ENCODE measurements at places on chromosomes 1 and 21. TPM values are rescaled to one million over a fixed set of nuclear protein-coding genes. Genes with fewer than 3 reads are reported as not detected.

DNA sequence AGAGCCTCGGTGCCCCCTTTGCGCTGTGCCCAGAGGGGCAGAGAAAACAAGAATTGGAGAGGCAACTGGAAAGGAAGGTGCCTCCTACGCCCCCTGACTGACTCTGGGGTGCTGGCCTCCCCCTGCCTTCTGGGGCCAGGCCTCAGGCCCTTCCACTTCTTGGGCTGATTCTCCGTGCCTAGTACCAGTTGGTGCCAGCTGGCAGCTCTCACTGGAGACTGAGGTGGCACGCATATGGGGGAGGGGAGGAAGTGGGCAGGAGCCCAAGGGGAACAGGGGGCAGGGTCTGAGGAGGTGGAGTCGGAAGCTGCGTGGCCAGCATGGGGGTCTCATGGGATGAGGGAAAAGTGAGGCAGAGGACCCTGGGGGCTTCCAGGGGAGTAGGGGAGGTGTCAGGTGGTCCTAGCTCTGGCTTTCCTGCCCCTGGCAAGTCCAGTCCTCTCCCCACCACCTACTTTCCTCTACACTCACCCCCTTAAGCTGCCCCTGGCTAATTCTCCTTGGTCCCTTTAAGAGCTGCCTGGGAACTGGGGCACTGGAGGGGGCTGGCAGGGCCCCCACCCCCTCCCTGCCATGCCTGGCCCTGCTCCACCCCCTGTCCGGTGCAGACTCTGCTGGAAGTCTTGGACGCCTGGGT lies 6.5 kb upstream of the SEMA4A start:
- H3K4me1 ChIP-seq, result peaks cover 28% of the 10 kb centered on the region
- H3K27me3 ChIP-seq, result no peaks in the 10 kb centered on the region
- H3K4me3 ChIP-seq, result peak overlapping the region; percentile 18
- no peak for DNase-seq

DNA sequence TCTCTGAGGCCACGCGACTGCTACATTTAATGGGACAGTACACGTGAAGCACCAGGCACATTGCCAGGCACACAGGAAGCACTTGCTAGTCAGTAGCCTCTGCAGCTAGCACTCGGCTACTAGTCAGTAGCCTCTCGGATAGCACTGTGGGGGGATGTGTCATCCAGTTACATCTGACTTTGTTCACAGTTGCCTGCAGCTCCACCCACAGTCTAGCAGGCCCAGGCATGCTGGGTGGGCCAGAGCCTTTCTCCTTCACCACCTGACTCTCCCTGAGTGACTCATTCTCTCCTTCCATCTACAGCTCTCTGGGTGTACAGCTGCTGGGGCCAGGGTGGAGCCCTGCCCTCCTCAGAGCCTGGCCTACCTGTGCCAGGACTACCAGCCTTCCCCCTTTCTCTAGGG lies 51.5 kb downstream of the PTPRF start:
- H3K36me3 ChIP-seq, result peaks cover 7% of the 10 kb centered on the region
- H3K27ac ChIP-seq, result peak overlapping the region; percentile 56

DNA sequence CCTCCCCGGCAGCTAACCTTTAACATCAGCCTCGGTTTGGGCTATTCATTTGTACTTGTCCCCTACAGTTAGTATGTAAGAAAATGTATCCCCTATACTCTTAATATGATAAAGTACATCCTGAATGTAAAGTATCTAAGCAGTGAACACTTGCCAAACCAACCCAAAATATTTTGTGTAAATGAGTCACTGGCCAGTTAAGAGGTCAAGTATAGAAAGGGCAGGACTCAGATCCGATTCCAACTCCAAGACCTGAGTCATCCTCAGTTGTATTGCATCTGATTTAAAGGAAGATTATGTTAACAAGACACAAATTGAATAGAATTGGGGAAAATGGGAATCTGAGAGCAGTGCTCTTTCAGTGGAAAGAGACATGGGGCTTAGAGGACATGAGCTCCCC lies 84.4 kb downstream of the CD58 start:
- H3K36me3 ChIP-seq, result no peaks in the 10 kb centered on the region
- no peak for DNase-seq
- no peaks in the 10 kb centered on the region for H3K27me3 ChIP-seq
- peaks cover 7% of the 10 kb centered on the region for H3K4me1 ChIP-seq
- H3K27ac ChIP-seq, result no peak overlapping the region

GRCh38 chr1:45097944-45098343 lies 85.9 kb downstream of the UROD start:
- H3K27ac ChIP-seq, result no peak overlapping the region
- no peaks in the 10 kb centered on the region for H3K36me3 ChIP-seq
- DNase-seq, result no peak
- no peak overlapping the region for H3K4me3 ChIP-seq

DNA sequence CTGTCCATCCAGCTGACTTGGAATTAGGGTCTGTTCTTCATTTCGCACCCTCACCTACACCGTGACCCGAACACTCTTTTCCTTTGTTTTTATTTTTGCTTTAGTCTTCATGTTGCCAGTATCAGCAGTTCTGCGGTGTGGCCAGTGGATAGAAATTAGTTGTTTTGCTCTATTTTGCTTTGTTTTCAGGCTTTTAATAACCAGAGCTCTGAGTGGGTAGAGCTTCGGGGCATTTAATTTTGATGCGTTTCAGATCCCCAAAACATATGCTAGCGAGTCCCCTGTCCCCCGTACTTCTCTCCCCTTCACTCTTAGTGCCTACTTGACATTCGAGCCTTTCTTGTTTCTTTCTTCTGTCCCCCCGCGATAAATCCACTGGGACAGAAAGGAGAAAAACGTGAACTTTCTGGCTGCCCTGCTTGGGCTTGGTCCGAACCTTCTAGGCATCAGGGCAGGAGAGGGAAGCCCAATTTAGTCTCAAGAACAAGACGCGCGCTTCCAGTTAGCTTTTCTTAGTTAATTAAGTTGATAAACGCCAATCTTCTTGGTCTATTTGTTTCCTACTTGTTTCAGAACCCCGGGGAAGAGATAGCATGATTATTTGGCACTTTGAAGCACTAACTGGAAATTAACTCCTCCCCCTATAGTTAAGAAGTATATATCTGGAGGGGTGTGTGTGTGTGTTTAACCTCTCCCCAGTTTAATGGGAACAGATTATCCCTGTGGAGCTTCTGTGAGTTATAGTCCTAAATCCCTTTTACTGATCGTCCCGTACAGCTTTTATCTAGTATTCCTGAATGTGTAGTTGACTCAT lies 839 bp downstream of the SWT1 start:
- peak overlapping the region; percentile 96 for H3K4me3 ChIP-seq
- no peak for DNase-seq
- peak overlapping the region; percentile 99 for H3K27ac ChIP-seq
- no peaks in the 10 kb centered on the region for H3K27me3 ChIP-seq
- peaks cover 34% of the 10 kb centered on the region for H3K4me1 ChIP-seq

DNA sequence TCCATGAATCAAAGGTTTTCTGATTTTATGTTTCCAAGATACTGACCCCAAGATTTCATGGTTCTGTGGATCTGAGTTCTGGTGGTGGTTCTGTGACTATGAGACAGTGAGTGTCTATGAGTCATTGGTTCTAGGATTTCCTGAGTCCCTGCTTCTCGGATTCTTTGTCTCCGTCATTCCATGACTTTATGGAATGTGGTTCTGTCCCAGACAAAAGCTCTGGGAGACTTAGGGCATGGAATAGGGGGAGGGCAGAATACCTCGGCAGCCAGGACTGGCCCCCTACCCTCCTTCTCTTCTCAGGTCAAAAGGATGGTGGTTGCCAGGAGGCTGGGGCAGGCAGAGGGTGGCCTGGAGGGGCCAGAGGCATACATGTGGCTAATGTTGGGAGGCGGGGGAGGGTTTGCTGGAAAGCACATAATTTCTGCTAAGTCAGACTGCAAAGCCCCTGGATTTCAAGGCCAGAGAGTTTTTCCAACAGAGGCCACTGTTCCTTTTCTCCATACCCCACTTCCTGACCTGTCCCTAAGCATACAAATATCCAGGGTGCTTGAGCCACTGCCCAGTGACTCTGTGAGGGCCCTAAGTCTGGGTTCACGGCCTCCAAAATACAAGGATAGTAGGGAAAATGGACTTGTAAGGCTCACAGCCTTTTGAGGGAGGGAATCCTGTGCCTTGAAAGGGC lies 17.2 kb downstream of the CDCP2 start:
- no peaks in the 10 kb centered on the region for H3K27me3 ChIP-seq
- H3K27ac ChIP-seq, result no peak overlapping the region
- no peak overlapping the region for H3K4me3 ChIP-seq
- peaks cover 8% of the 10 kb centered on the region for H3K4me1 ChIP-seq
- no peaks in the 10 kb centered on the region for H3K36me3 ChIP-seq

DNA sequence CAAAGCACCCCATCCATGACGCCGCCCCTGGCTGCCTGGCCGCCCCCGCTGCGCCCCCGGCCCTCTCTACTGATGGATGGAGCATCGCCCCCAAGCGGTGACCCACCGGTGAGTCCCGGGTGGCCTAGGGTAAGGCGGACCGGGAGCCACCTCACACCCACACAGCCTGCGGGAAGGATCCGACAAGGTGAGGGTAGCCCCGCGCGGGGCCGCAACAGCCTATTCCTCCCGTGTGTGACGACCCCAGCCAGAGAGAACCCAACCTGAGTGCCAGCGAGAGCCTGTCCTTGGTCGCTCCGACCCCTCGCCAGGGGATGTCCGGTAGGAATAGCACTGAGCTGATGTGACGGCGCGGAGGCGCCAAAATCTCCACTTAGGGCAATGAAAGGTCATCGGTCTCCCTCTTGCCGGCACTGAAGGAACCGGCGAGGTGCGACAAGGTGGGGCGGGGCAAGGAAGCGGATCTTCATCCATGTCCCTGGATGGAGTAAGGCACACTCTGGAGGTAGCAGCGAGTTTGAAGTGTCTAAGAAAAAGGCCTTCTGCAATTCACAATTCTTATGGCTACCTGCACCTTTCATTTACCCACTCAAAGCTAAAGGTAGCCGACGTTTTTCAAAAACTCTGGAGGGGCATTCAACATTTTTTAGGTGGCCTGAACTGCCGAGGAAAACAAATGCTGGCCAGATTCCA lies 19.7 kb upstream of the CHIA start:
- DNase-seq, result no peak
- H3K36me3 ChIP-seq, result no peaks in the 10 kb centered on the region

GRCh38 chr1:54453509-54453908 lies 47.3 kb upstream of the SSBP3 start:
- no peaks in the 10 kb centered on the region for H3K36me3 ChIP-seq
- H3K27me3 ChIP-seq, result no peaks in the 10 kb centered on the region
- H3K27ac ChIP-seq, result no peak overlapping the region
- no peak overlapping the region for H3K4me3 ChIP-seq
- no peak for DNase-seq

DNA sequence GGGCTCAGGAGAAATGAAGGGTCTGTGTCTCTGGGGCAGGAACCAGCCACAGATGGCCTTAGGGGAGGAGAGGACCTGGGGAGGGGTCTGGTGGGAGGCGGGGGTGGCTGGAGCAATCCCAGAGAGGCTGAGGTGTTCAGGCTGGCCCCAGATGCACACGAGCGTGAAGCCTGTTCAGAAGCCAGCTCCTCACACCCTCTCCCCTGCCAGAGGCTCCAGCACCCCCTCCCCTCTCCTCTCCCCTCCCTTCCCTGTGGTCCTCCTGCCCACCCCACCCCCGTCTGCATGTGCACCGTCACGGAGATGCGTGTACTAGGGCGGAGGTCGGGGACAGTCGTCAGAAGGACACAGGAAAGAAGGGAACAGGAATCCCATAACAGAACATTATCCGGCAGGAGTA lies 115.0 kb upstream of the COL6A1 start:
- H3K36me3 ChIP-seq, result no peaks in the 10 kb centered on the region
- no peaks in the 10 kb centered on the region for H3K4me1 ChIP-seq
- no peak overlapping the region for H3K4me3 ChIP-seq
- no peaks in the 10 kb centered on the region for H3K27me3 ChIP-seq
- no peak overlapping the region for H3K27ac ChIP-seq
- DNase-seq, result no peak

GRCh38 chr1:236508593-236509027 lies 15.2 kb upstream of the LGALS8 start:
- no peaks in the 10 kb centered on the region for H3K27me3 ChIP-seq
- H3K4me1 ChIP-seq, result no peaks in the 10 kb centered on the region

DNA sequence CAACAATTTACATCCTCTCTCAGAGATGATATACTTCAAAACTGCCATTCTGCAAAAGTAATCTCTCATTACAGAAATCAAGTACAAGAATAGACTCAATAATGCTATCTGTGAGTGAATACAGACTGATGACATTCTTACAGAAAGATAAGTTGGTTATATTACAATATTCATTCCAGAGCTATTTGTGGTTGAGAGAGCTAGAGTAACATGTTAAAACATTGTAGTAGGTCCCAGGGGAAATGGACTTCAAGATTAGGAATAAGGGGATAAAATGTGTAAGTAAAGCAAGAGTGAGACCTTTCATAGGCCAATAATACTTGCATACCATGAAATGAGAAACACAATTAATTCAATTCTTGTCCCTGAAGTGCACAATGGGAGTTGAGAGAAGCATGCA lies 1.5 kb downstream of the F13B start:
- H3K27me3 ChIP-seq, result no peaks in the 10 kb centered on the region
- H3K4me3 ChIP-seq, result no peak overlapping the region
- no peaks in the 10 kb centered on the region for H3K4me1 ChIP-seq
- H3K27ac ChIP-seq, result no peak overlapping the region

GRCh38 chr21:36239585-36239984 lies 80.4 kb upstream of the MORC3 start:
- no peaks in the 10 kb centered on the region for H3K36me3 ChIP-seq
- H3K4me1 ChIP-seq, result peaks cover 2% of the 10 kb centered on the region
- H3K27ac ChIP-seq, result no peak overlapping the region

DNA sequence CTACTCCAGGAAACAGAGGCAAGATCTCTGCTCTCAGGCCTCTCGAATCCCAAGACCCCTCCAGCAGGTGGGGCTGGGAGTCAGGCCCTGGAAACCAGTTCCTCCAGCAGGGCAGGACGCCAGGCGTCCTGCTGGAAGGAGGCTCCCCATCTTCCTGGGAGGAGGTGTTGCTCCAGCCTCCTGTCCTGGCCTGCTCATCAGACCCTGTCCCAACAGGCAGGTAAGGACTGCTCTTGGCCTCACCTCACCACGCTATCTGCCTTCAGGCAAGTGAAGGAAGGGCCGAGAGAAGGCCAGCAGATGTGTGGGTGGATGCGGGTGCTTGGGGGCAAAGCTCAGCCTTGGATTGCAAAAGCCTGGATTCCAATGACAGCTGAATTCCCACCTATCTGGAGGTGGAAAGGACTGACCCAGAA lies 82.9 kb downstream of the SSBP3 start:
- no peaks in the 10 kb centered on the region for H3K36me3 ChIP-seq
- H3K27me3 ChIP-seq, result no peaks in the 10 kb centered on the region
- H3K4me3 ChIP-seq, result no peak overlapping the region
- no peak for DNase-seq
- H3K4me1 ChIP-seq, result peaks cover 92% of the 10 kb centered on the region

DNA sequence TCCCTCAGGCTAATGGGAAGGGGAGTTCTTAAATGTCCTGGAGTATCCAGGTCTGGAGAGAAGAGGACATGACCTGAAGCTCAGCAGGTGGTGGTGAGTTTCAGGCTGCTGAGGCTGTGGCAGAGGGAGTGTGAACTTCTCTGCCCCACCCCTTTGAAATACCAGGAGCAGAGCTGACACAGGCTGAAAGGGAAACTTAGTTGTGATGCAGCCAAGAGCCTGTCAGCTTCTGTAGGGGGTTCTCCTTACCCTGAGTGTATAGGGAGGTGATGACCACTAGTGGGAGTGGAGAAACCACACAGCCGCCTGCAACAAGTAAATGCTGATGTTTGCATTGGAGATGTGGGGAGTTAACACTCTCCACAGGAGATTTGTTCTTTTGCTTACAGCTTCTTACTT lies 152.3 kb downstream of the FCRL5 start:
- no peak overlapping the region for H3K4me3 ChIP-seq
- H3K27me3 ChIP-seq, result no peaks in the 10 kb centered on the region
- H3K36me3 ChIP-seq, result no peaks in the 10 kb centered on the region
- H3K27ac ChIP-seq, result no peak overlapping the region
- no peak for DNase-seq

The PFKFB2 gene
- 6.9 TPM for total RNA-seq

The LCE2C gene
- not detected for total RNA-seq

The SDC3 gene
- total RNA-seq, result 20.1 TPM

The MPZL1 gene
- total RNA-seq, result 69.7 TPM

The EPS8L3 gene
- not detected for total RNA-seq

The CNR2 gene
- not detected for total RNA-seq

The CD1B gene
- not detected for total RNA-seq

The TNFSF4 gene
- 0.74 TPM for total RNA-seq
